ENCODE measurements at places on chromosomes 5 and 9.

DNA sequence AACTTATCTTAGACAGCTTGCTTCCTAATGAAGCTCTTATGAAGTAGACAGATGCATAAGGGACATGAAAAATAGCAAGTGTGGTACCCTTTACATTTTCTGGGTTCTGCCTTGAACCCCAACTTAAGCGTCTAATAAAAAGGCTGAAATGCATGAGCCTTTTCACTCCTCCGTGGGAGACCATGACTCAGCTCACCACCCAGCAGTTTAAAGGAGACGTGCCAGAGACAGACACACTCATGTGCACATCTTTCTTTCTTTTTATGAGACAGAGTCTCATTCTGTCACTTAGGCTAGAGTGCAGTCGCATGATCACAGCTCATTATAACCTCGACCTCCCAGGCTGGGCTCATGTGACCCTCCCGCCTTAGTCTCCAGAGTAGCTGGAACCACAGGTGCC lies 22.3 kb downstream of the CTXN3 start:
- H3K27me3 ChIP-seq, result no peaks in the 10 kb centered on the region
- H3K27ac ChIP-seq, result no peak overlapping the region
- DNase-seq, result no peak
- no peak overlapping the region for H3K4me3 ChIP-seq
- no peaks in the 10 kb centered on the region for H3K36me3 ChIP-seq
- H3K4me1 ChIP-seq, result no peaks in the 10 kb centered on the region

GRCh38 chr9:36891341-36891811 lies 142.7 kb downstream of the PAX5 start:
- H3K36me3 ChIP-seq, result no peaks in the 10 kb centered on the region
- no peak overlapping the region for H3K27ac ChIP-seq
- DNase-seq, result no peak
- H3K27me3 ChIP-seq, result no peaks in the 10 kb centered on the region
- no peak overlapping the region for H3K4me3 ChIP-seq

DNA sequence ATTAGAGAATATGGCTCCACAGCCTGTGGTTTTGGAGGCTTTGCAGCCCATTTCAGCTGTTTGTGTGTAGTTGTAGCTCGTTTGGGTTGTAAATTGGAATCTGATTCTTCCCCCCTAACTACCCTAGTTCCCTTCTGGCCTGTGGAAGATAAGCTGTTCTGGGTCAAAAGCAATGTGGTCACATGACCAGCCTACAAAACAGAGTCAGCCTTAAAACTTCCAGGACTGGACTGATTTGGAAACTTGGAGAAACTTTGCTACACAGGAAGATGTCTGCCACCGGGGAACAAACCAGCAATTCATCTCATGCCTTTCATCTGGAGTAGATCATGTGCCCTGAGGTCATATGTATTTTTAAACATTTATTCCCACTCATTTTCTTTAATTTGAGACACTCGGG lies 83.8 kb downstream of the DAPK1 start:
- H3K27ac ChIP-seq, result no peak overlapping the region
- H3K27me3 ChIP-seq, result no peaks in the 10 kb centered on the region
- H3K36me3 ChIP-seq, result no peaks in the 10 kb centered on the region

DNA sequence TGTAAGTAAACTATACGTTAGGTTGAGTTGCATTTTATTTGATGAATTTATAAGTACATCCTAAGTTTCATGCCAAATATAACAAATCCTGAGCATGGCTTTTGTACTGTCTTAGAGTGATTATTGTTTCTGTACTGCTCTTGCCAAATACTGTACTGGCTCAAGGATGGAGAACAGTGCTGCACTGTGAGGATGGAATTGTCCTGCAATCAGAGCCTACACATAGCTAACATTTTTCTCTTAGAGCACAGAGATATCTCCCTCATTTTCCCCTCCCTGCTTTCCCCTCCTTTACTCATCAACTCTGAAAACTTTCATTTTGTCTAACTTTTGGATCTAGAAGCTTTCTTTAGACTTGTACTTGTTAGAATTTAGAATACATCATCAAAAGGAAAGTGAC lies 28.3 kb downstream of the LRRC70 start:
- H3K27ac ChIP-seq, result no peak overlapping the region
- DNase-seq, result no peak
- H3K36me3 ChIP-seq, result no peaks in the 10 kb centered on the region
- H3K4me1 ChIP-seq, result no peaks in the 10 kb centered on the region
- H3K4me3 ChIP-seq, result no peak overlapping the region
- H3K27me3 ChIP-seq, result no peaks in the 10 kb centered on the region

- H3K27ac ChIP-seq, result no peak overlapping the region
- H3K36me3 ChIP-seq, result no peaks in the 10 kb centered on the region
- no peak for DNase-seq
- H3K27me3 ChIP-seq, result no peaks in the 10 kb centered on the region
- no peak overlapping the region for H3K4me3 ChIP-seq
- H3K4me1 ChIP-seq, result peaks cover 4% of the 10 kb centered on the region
These were observed 129.1 kb upstream of the MEF2C start for GRCh38 chr5:89011778-89012711.

DNA sequence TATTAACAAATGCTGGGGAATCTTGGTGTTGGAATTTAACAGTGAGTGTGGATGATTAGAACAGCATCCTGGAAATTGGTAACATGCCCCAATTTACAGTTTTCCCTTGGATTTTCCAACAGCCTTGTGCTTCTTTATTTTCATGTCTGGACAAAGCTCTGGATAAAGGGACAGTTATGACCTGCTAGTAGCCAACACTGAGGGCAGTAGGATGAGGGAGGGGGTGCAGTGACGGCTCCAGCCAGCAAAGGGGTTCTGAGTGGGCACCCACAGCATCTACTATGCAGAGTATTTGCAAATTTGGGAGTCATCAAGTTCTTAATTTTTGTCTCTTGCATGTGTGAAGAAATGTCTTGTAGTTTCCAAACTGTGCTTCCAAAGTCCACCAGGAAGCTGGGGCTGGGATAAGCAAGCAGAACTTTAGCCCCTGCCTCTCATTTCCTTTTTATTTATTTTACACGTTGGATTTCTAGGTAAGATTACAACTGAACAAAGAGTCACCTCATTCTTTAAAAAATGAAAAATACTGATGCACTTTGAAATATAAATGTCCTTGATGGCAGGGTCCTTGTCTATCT lies 63.0 kb upstream of the SELENOP start:
- no peaks in the 10 kb centered on the region for H3K4me1 ChIP-seq
- no peak for DNase-seq
- H3K27ac ChIP-seq, result no peak overlapping the region
- H3K27me3 ChIP-seq, result no peaks in the 10 kb centered on the region

DNA sequence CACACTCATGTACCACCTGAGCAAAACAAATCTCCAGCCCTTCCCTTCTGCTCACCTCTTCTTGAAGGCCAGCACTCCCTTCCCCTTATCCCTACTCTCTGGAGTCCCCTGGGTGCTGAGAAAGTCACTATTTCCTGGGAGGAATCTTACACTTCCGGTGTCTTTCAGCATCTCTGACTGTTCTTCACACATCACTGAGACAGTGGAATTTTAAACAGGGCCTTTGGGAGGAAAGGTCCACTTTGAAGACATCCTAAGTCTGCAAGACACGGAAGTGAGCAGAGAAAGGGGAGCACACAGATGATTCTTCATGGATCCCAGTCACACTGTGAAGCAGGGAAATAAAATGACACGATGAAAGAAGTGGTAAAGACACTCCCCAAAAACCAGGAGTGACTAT lies 25.6 kb downstream of the FRMD3 start:
- DNase-seq, result no peak
- H3K4me3 ChIP-seq, result no peak overlapping the region
- no peaks in the 10 kb centered on the region for H3K36me3 ChIP-seq
- H3K27ac ChIP-seq, result no peak overlapping the region

GRCh38 chr9:109861918-109862317 lies 81.9 kb downstream of the PALM2AKAP2 start:
- H3K27me3 ChIP-seq, result no peaks in the 10 kb centered on the region
- H3K4me1 ChIP-seq, result peaks cover 1% of the 10 kb centered on the region
- no peak overlapping the region for H3K27ac ChIP-seq
- DNase-seq, result no peak

- no peaks in the 10 kb centered on the region for H3K27me3 ChIP-seq
- no peak overlapping the region for H3K27ac ChIP-seq
- DNase-seq, result no peak
- no peak overlapping the region for H3K4me3 ChIP-seq
- H3K4me1 ChIP-seq, result no peaks in the 10 kb centered on the region
- H3K36me3 ChIP-seq, result no peaks in the 10 kb centered on the region
These were observed 70.3 kb downstream of the ZNF366 start for GRCh38 chr5:72436796-72437471.

DNA sequence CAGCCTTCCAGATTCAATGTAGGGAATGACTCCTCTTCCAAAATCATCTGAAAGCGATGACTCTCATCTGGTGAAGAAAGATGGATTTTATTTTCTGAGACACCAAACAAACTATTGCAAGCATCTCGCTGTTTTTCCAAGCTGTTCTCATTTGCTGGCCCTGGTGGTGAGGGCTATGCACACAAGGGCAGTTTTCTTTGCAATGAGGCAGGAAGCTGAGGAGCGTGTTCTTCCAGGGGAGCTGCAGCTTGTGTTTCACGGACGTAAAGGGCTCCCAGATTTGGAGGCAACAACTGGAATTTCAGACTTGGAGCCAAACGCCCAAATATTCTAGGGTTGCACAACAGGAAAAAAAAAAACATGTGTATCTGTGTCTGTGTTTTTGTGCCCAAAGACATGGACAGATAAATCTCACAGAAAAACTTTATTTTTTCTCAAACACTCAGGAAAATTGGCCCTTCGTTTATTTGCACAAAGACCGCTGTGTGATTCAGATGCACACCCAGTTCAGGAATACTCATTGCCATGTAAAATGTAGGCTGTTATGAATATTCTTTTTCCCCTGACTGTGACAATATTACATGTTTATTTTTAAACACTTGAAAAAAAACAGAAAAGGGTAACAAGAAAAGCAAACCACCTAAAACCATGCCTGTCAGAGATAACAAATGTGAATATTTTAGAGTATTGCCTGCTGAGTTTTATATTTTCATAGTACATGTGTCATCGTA lies 151.3 kb downstream of the GAS1 start:
- DNase-seq, result no peak
- no peak overlapping the region for H3K27ac ChIP-seq
- no peak overlapping the region for H3K4me3 ChIP-seq
- peaks cover 16% of the 10 kb centered on the region for H3K4me1 ChIP-seq
- H3K36me3 ChIP-seq, result no peaks in the 10 kb centered on the region

DNA sequence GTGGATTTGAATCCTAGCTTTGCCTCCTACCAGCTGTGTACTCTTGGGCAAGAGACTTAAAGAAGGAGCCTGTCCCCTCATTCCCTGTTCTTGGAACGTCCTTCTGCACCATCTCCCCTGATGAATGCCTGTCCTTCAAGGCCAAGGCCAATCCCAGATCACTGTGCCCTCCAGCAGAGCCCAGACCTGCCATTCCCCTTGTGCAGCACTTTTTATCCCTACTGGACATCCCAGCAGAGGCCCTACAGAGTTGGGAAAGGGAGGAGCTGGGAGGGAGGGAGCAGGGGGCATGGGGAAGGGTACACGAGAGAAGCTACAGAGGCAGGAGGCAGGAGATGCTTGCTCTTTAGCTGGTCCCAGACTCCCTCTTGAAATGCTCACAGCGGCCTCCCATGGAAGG lies 223.9 kb downstream of the PBX3 start:
- H3K27ac ChIP-seq, result no peak overlapping the region
- H3K4me1 ChIP-seq, result no peaks in the 10 kb centered on the region
- no peaks in the 10 kb centered on the region for H3K36me3 ChIP-seq
- no peaks in the 10 kb centered on the region for H3K27me3 ChIP-seq

DNA sequence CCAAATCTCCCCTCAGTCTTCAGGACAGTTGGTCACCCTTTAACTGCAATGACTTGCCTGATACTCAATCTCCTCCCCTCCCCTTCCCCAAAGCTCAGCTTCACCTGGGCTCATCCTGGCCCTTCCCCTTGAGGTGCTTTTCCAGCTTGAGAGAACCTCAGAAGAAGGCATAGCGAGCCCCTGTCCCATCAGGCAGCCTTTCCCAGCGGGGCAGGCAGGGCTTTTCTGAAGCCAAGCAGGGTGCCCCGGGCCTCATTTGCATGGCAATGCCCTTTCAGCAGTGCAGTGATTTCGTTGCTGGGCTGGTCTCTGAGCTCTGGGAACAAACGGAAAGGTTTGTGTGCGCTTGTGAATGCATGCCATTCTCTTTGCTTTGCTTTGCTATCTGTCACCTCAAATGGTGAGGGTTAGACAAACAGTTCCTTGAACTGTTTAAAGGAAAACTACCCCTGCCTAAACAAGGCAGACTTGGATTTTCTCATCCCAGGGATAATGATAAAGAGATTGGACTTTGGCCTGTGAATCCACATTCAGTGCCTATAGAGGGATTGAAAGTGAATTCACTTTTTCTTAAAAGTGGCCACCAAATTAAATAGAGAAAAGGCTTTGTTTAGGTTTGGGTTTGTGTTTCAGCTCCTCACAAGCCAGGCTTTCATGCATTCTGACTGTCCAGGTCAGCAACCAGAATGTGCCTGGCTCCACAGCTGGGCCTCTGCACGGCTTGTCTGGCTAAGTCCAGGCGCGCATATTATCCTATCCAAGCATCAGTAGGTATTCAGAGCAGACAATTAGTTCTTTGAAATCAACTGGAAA lies 165.3 kb downstream of the ZNF608 start:
- H3K4me3 ChIP-seq, result no peak overlapping the region
- H3K4me1 ChIP-seq, result peaks cover 52% of the 10 kb centered on the region
- H3K36me3 ChIP-seq, result no peaks in the 10 kb centered on the region
- H3K27me3 ChIP-seq, result no peaks in the 10 kb centered on the region
- peak; percentile 79 for DNase-seq

DNA sequence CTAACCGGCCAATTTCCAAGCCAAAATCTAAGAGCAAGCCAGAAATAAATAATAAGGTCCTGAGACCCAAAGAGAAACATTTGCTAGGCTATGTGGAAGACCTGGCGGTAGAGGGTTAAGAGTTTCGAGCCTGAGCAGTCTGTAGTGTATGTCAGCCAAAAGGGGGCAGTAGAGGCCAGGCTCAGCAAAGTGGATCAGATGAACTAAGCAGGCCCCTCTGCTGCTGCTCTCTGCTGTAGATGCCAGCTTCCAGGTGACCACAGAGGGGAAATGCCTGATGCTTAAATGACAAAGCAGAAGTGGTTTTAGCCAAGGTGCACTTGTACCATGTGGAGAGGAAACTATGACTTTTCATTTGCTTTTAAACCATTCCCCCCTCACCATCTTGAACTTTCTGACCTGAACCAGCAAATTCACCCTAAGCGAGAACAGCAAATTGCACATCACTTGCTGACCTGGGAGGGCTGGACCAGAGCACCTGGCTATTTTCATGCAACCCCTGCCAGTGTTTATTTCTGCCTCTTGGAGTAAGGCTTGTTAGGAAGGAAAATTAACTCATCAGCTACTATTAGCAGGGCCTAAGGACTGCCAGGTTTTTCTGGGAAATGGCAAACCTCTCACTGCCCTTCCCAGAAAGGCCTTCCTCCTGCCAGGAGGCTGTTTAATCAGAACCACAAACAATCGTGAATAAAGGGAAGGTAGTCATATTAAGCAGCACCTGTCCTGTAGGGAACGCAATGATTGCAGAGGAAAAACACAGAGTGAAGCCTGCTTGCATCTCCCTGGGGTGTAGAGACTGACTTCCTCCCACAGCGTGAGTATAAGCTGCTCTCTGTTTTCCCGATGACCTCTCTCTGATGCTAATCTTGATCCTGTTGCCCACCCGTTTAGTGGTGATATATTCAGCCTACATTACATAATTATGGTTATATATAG lies 818.2 kb downstream of the TLR4 start:
- H3K27me3 ChIP-seq, result no peaks in the 10 kb centered on the region
- H3K36me3 ChIP-seq, result no peaks in the 10 kb centered on the region
- no peak overlapping the region for H3K27ac ChIP-seq
- DNase-seq, result peak; percentile 68
- no peaks in the 10 kb centered on the region for H3K4me1 ChIP-seq
